ENCODE measurements at places on chromosomes 11 and 22.

DNA sequence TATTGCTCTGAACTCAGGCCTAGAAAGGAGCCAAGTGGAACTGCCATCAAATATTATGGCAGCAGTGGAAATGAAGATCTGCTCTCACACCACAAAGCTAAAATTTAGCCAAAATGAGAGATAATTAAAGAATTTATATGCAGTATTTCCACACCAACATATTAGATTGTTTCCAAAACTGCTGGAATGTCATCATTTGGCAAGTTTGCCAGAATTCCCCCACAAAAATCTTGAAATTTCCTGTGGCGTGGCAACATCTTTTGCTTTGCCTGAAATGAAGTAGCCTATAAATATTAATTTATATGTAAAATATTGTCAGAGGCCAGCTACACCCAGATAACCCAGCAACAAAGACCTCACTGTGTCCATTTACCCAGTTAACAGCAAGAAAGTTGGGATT lies 13.8 kb downstream of the C11orf71 start:
- no peak for DNase-seq

DNA sequence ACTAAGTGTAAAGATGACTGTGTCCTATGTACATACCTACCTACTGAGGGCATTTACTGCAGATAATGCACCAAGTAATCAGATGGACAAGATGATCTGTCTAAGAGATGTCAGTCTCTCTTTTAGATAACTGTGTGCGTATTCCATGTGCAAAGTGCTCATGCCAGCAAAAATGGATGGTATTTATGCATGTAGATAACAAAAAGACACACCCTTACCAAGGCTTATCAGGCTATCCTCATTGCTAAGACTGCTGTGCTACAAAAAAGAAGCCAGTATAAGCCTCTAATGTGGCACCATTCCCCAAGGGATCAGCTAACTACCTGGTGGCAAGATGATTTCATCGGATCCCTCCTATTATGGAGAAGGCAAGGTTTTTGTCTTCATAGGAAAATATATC lies 34.3 kb upstream of the CD44 start:
- DNase-seq = no peak

GRCh38 chr11:35786188-35786587 lies 123.6 kb downstream of the TRIM44 start:
- DNase-seq = no peak

DNA sequence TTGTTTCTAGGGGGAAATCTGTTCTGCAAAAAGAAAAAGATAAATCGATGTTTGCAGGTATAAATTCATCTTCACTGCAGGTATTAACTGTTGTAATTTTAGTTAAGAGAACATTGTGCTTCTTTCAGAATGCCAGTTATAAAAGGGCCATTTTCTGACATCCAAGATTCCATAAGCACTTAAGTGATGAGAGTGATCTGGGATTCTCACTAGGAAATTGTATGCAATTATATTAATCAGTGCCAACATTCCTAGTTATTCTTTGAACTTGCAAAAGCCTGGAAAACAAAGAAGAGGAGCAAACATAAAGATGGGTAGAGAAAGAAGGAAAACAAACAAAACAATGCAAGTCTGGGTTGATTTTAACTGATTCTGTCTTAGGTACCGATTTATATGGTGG lies 5.4 kb downstream of the DDI1 start:
- DNase-seq = no peak

Data from activated CD8-positive, alpha-beta memory T cell treated with anti-CD3 and anti-CD28 coated beads, Interleukin-2, amount 50 U/mL, for 4 hours (primary cell).